ENCODE measurements at places on chromosomes 7 and 10. TPM values are rescaled to one million over a fixed set of nuclear protein-coding genes. Genes with fewer than 3 reads are reported as not detected.

Gene EGR2
- total RNA-seq = 0.56 TPM

Gene PTEN
- total RNA-seq = 38.9 TPM

Gene ALOX5
- not detected for total RNA-seq

- no peaks in the 10 kb centered on the region for H3K27me3 ChIP-seq
- no peak for DNase-seq
- no peaks in the 10 kb centered on the region for H3K4me1 ChIP-seq
- no peaks in the 10 kb centered on the region for H3K36me3 ChIP-seq
- H3K4me3 ChIP-seq = no peak overlapping the region
Observed at GRCh38 chr10:11186374-11186773, 168.7 kb downstream of the CELF2 start.

- no peak overlapping the region for H3K4me3 ChIP-seq
- H3K27ac ChIP-seq = no peak overlapping the region
- no peak for DNase-seq
- no peaks in the 10 kb centered on the region for H3K4me1 ChIP-seq
Observed at GRCh38 chr10:46175831-46176230, 111.0 kb upstream of the ANTXRL start.

DNA sequence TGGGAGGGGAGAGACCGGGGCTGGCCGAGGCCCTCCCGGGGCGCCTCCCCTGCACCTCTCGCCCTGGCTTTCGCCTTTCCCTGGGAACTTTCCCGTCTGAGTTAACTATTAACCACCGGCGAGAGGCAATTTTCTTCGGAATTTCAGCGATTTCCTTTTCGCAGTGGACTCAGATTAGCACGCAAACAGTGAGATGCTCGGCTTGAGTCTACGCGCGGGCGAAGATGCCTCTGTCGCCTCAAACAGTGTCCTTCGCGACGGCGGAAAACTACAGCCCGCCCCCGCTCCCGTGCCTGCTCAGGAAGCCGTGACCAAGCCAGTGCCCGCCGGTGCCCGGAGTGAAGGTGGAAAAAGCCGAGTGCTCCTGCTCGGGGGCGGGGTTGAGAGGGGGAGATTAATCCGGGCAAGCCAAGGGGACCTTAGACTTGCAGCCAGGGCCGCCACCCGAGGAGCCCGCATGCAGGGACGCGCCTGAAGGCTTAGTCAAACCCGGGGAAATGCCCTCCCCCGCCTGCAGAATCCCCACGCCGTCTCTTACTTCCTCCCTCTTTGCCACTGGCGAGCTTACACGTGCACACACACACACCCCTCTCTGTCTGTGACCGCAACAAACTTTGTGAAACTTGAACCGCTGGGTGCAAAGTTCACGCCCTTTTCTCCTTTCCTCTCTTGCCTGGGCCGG is 14.5 kb upstream of the PAX2 start:
- no peak overlapping the region for H3K4me3 ChIP-seq
- no peak overlapping the region for H3K27ac ChIP-seq
- H3K4me1 ChIP-seq = no peaks in the 10 kb centered on the region

DNA sequence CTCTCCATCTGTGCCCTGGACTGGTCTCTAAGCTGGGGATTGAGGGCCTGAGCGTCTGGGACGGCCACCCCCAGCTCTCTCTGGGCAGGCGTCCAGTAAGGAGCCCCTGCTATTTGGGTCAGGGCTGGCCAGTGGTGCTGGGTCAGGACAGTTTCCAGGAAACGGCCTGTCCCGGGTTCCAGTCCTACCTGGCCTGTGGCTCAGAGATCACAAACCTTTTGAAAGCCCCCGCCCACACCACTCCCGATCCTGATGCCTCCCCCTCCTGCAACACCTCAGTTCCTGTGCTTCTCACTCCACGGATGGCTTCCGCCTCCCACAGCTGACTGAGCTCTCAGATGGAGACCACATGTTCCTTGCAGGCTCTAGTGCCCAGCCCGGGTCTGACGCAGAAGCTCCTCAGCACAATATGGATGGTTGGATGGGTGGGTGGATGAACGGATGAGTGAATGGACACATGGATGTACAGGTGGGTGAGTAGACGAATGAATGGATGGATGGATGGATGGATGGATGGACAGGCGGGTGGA is 91.7 kb upstream of the PDGFA start:
- no peaks in the 10 kb centered on the region for H3K27me3 ChIP-seq
- H3K4me1 ChIP-seq = no peaks in the 10 kb centered on the region
- no peak overlapping the region for H3K4me3 ChIP-seq
- no peak overlapping the region for H3K27ac ChIP-seq
- no peaks in the 10 kb centered on the region for H3K36me3 ChIP-seq
- DNase-seq = no peak

Data from IMR-90 (cell line).